ENCODE measurements at places on chromosomes 7 and 10.

- no peak for DNase-seq
Measured at GRCh38 chr7:67918158-67918557, 921.5 kb downstream of the TYW1 start.

DNA sequence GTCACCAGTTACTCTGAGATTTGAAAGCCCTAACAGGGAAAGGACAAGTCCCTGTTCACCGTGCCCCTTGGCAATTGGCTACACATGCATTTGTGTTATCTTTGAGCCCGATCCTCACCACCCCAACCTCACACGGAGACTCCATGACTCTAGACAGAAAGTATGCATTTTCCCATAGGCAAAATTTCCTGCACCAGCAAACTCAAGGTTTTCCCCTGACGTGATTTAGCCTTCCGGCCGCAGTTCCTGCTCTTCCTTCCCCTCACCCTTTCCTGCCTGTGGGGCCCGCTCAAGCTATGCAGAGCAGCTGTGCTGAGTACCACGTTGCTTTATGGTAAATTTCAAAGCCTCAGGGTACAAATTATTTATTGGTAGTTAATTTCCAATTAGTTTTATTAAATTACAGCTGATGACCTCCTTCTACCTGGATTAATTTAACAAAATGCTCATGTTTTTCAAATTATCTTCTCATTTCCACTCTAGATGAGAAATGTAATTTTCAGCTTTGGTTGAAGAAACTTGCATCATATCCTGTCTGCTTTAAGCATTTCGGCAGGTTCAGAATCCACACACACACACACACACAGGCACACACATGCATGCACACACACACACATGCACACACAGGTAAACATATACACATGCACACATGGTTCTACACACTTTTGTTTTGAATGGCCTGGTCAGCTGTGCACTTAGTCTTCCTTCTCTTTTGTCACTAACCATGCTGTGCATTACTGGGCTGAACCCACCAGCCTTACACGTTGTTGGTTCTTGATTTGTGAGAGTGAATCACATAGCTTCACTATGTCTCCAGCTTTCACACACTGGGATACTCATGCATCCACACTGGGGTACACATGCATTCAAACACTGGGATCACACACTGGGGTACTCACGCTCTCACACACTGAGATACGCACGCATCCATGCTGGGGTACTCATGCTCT lies 283.1 kb upstream of the PITRM1 start:
- DNase-seq, result no peak

- no peak for DNase-seq
Measured at GRCh38 chr7:154748089-154748786, 254.7 kb downstream of the PAXIP1 start.

- no peak for DNase-seq
Measured at GRCh38 chr7:94130716-94131115, 126.6 kb upstream of the BET1 start.

DNA sequence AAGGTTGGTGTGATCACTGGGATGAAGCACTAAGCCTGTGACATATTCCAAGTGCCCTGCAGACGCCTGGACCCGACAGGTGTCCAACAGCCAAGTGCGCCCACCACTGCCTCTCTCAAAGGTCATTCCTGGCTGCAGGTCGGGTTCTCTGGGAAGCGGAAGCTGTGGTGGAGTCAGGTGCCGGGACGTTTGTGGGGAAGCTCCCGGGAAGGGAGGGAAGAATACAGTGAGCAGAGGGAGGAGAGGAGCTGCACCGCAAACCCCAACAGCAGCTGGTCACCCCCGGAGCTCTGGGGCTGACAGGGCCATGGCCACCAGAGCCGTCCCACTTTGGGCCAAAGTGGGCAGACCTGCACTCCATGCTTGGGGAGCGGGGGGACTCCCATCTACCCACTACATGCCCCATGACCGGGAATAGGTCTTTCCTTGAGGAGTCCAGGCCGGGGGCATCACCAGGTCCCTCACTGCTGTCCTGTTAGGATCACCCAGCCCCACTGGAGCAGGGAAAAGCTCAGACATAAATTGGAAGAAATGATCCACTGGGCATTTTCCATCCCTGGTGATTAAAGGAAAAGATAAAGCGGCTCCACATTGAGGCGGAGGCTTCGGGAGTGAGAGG lies 84.5 kb upstream of the PPP2R2D start:
- DNase-seq, result no peak

GRCh38 chr10:97131666-97132065 lies 54.1 kb downstream of the SLIT1 start:
- DNase-seq, result no peak

DNA sequence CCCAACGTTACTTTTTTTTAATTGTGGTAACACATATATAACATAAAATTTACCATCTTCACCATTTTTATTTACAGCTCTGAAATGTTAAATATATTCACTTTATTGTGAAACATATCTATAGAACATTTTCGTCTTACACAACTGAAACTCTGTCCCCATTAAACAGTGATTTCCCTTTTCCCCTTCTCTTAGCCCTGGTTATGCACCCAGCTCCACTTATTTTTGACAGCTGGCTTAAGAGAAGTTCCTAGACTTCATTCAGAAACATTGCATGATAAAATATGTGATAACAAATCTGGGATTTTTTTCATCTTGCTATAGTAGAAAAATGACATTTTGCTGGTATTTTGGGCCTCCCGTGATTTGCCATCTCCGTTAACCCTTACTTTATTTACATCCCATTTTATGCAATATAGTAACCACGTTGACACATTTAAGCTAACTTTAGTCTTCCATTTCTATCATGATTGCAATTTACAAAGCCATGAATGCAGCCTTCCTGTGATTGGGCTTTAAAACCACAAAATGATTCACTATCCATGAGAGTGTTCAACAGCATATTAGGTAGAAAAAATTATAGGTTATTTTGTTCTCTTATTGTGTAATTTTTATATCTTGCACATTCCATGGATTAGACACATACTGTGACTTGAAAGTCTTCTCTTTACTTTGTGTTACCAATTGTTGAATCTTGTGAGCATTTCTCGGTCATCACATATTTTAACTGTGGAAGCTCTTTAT lies 139.6 kb downstream of the SND1 start:
- DNase-seq, result no peak

DNA sequence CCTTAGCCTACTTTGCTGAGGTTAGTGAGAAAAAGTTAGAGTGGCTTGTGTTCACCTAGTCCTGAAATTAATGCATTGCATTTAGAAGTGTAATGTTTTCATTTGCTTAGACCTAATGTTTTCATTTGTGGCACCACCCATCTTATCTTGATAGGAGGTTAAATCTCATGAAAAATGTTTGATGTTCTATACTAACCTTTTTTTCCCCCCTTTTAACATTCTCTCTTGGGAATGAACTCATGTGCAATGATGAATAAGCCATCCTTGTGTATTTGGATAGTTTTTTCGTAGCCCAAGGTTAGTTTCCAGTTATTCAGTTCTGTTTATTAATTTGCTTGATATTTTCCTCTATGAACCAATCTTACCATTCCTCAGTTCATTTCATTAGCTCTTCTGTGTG lies 2.8 kb downstream of the FHIP2A start:
- no peak for DNase-seq

DNA sequence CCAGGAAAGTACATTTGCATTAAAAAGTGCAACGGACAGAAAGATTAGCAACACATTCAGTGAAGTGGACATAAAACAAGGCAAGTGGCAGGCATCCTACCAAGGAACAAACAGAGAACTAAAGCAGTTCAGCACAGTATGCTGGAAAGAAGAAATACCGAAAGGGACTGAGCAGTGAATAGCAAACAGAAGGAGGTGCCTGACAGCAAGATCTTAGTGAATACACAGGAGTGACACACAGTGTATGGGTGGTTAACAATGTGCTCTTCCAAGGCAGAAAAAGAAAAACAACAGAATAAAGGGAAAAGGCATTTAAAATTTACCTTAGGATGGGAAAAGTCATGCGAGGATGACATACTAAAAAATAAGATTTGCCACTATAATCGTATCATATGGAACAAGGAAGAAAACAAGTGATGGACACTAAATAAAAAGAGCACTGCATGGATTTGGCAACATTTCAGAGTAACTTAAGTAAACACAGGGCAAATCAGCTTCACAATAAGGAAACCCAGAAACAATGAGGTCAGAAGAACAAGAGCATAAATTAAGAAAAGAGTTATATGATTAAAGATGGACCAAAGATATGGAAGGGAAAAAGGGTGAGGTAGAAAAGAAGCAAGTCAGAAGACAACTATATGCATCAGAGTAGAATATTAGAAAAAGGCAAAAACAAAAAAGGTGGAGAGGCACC lies 29.5 kb downstream of the MEST start:
- DNase-seq, result no peak

- DNase-seq, result no peak
Measured at GRCh38 chr10:61742812-61743211, 80.1 kb downstream of the CABCOCO1 start.

DNA sequence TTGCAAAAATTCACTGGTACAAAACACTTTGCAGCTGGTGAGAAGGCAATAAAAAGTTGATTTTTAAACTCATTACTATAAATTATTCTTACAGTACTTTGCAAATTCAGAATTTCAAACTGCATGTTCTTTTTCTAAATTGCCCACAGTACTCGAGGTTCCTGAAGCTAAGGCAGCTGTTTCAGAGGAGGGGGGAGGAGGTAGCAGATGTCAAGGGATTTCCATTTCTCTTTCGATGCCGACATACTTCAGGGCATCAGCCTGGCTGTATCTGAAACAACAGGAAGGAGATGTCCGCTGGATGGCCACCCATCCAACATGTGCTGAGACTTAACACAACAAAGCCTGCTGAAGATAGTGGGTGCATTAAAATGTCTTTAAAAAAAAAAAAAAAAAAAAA lies 76.7 kb downstream of the EZH2 start:
- DNase-seq, result no peak

- no peak for DNase-seq
Measured at GRCh38 chr7:116122972-116123595, 87.3 kb upstream of the TES start.

DNA sequence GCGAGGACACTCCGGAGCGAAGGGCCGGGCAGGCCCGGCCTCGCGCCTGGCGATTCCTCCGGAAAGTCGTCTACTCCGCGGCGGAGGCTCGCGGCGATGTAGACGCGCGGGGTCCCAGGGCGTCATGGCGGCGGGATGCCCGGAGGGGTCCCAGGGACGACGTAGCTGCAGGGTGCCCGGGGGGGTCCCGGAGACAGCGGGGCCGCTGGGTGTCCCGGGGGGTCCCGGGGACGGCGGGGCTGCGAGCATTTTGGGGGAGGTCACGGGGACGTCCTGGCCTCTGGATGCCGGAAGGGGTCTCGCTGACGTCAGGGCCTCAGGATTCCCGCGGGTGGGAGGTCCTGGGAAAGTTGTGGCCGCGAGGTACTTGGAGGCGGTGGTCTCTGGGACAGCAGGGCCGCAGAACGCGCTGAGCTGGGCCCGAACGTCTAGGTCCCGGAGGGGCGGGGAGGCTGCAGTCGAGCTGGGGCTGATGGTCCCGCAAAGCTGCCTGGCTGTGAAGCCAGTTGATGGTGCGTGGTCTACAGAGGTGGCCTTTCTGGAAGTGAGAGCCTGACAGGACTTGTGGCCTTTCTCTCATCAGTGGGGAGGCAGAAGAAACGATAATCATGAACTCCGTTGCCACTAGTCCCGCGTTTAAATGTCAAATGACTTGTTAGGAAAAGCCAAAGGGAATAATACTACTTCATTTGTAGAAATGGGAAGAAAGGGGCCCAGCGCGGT lies 637 bp downstream of the HSPA14 start:
- DNase-seq, result peak; percentile 28

GRCh38 chr7:73829505-73829904 lies 1.3 kb upstream of the CLDN4 start:
- DNase-seq, result no peak

GRCh38 chr10:32151871-32152270 lies 95.6 kb upstream of the KIF5B start:
- DNase-seq, result no peak

GRCh38 chr7:94973844-94974243 lies 66.5 kb downstream of the PPP1R9A start:
- no peak for DNase-seq

DNA sequence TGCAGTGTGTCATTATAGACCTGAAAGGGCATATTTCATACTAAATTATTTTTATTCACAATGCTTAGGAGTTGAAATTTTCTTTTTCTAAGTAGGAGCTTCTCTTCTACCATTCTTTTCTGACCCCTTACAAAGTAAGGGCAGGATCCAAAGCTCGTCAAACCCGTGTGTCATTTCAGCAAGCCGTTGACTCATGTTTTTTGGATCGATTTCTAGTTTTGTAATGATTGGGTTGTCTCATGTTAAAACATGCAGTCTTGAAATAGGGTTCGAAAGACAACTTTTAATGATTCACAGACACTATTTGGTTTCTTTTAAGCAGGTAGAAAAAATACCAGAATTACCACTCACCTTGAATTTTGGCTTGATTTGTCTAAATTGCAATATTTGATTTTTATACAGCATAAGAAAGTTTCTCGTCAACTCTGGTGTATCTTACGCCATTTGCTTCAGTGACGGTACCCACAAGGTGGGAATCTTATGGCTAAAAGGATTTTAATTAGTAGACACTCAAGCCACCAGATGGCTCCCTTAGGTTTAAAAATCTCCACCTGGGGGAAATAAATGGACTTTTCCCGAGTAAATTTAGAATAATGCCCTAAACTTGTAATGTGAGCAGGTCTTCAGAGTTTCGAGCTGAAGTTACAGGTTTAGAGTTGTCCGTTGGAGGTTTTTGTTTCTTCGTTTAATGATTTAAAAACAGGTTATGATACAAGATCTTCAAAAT lies 283.4 kb downstream of the CCDC3 start:
- DNase-seq, result no peak

GRCh38 chr10:84205049-84205852 lies 10.9 kb downstream of the CDHR1 start:
- DNase-seq, result peak; percentile 35

Measured in activated naive CD4-positive, alpha-beta T cell (primary cell).